KBM-7 (cell line): ENCODE measurements at places on chromosomes 1 and 21.
A peak's percentile ranks its signal among the peaks of the same experiment; 100 is the strongest.

DNA sequence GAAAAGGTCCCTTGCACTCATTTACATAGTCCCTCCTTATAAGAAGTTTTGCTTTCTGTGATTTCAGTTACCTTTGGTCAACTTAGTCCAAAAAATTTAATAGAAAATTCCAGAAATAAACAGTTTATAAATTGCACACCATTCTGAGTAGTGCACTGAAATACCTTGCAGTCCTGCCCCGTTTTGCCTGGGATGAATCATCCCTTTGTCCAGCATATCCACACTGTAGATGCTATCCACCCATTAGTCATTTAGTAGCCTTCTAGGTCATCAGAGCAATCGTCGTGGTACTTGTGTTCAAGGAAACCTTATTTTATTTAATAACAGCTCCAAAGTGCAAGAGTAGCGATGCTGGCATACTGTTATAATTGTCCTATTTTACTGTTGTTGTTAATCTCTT, 38.0 kb downstream of the SPRTN start:
- DNase-seq: no peak

- DNase-seq: no peak
Measured at GRCh38 chr21:41102281-41102680, 65.7 kb upstream of the BACE2 start.

- no peak for DNase-seq
Measured at GRCh38 chr1:232576537-232576936, 53.4 kb downstream of the SIPA1L2 start.

GRCh38 chr1:101316256-101316655, 79.4 kb downstream of the S1PR1 start:
- no peak for DNase-seq

GRCh38 chr1:196680107-196680506, 28.3 kb downstream of the CFH start:
- no peak for DNase-seq

DNA sequence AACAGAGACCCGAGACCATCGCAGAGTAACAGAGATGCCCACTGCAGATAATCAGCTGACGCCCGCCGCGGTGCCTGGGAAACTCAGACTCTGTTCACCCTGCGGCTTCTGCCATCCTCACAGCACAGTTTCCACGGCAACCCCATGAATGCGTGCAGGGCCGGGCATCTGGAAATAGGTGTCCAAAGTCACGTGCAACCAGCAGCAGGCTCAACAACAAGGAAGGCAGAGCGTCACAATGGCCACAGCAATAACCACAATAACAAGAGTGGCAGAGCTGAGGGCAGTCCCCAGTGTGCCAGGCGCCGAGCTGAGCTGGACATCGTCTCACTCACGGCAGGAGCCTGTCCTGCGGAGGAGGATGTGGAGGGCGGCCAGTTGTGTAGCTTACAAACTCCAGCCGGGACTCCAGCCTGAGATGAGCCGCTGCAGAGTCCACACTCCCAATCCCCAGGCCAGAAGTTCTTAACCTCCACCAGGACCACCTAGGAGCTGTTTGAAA, 102.0 kb downstream of the CRYAA start:
- no peak for DNase-seq

DNA sequence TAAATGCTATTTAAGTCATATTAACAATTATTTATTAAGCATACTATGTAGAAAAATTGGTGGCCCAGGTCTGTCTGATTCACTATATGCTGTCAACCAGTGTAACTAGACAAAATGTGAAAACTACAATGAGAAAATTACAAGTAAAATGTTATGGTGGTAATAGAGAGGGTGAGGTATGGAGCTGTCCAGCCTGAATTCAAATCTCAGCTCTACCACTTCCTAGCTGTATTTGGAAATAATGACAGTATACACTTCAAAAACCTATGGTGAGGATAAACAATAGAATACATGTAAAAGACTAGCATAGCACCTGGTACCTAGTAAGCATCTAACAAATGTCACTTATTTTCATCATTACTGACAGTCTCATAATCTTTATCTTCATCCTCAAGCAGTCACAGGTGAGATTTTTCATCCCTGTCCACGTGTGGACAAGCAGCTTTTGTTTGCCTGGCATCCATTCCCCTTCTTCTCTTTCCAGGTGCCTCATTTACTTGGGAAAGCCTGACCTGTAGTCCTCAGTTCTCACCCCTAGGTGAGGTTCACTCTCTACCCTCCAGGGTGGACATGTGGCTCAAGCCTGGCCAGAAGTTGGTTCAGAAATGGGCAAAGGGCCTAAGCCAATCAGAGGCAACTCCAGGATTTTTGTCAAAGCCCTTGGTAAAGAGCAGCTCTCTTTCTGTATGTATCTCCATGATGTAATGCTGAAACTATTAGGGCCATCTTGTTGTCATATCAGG, 29.5 kb downstream of the EGLN1 start:
- DNase-seq: no peak

DNA sequence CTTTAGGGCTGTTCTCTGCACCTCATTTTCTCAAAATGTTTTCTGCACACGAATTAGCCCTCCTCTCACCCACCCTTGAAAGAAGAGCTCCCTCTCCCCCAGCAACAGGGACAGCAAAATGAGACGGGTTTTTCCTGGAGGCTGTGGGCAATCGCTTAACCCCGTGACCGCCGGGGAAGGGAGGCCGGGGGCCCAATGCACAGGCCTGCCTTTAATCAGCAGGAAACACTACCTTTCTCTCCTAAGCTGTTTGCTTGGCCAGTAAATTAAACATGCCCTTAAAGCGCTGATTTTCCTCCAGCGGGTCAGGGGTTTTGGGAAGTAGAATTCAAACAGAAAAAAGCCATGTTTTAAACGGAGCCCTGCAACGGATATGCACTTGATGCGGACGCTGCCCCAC, 114.4 kb downstream of the PRDM16 start:
- DNase-seq: no peak

DNA sequence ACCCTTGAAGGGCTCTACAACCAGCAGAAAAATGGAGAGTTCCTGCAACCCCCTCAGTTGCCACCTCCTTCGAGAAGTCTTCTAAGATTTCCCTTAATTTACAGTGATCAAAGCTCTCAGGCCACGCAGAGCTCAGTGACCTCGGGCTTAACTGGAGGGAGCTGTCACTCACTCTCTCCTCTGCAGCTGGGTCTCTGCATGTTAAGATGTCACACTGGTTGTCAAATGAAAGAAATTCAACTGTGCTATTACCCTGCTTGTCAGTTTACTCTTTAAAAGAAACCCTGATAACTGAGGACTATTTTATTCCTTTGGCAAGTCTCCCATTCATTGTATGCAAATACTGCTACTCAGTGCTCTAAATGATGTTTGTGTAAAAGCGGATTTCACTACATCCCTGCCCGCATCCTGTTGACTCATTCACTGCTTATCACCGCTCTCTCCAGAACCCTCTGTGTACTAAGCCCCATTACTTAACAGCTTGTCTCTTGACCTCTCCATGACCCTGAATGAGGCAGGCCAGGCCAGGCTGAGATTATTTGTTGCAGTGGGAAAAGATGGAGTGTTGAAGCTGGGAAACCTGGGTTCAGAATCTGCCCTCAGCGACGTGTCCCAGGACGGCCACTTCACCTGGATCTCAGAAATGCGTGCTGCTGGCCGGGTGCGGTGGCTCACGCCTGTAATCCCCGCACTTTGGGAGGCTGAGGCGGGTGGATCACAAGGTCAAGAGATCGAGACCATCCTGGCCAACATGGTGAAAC, 13.7 kb downstream of the DHRS3 start:
- peak; percentile 70 for DNase-seq

DNA sequence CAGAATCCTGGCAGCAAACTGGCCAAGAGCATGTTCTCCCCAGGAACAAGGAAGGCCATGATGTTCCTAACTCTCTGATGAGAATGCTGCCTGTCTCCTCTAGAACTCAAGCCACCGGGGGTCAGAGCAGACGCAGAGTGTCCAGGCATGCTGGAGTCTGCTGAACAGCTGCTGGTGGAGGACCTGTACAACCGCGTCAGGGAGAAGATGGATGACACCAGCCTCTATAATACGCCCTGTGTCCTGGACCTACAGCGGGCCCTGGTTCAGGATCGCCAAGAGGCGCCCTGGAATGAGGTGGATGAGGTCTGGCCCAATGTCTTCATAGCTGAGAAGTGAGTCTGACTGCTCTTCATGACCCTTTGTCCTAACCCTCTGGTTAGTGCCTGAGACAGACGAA, 23.4 kb downstream of the STYXL2 start:
- no peak for DNase-seq

GRCh38 chr1:54296666-54297065, 96.7 kb downstream of the MRPL37 start:
- no peak for DNase-seq

- DNase-seq: no peak
Measured at GRCh38 chr1:53577761-53578100, 118.5 kb downstream of the DMRTB1 start.

GRCh38 chr1:23273450-23274133, 56.3 kb upstream of the HTR1D start:
- DNase-seq: no peak

- DNase-seq: no peak
Measured at GRCh38 chr1:151367658-151368392, 4.7 kb downstream of the SELENBP1 start.

- DNase-seq: no peak
Measured at GRCh38 chr1:202798792-202799331, 9.4 kb downstream of the KDM5B start.

GRCh38 chr1:27095576-27095975, 59.3 kb downstream of the SLC9A1 start:
- DNase-seq: no peak

- no peak for DNase-seq
Measured at GRCh38 chr1:167544447-167545093, 9.0 kb downstream of the CREG1 start.

DNA sequence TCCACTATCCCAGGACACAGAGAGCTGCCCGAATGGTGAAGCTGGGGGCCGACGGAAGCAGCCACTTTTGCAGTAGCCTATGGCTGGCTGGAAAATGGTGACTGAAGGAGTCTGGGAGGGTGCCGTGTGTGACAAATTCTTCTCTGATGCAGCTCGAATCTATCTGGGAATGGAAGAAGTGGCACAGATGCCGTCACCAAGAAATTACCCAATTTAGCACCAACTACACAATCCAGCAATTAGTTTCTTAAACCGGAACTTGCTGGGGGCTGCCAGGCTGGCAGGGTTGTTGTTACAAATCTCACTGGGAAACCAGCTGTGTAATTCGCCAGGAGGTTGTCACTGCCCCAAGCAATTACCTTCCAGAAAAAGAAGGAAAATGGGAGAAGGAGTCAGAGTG, 18.0 kb downstream of the DLGAP3 start:
- DNase-seq: no peak

DNA sequence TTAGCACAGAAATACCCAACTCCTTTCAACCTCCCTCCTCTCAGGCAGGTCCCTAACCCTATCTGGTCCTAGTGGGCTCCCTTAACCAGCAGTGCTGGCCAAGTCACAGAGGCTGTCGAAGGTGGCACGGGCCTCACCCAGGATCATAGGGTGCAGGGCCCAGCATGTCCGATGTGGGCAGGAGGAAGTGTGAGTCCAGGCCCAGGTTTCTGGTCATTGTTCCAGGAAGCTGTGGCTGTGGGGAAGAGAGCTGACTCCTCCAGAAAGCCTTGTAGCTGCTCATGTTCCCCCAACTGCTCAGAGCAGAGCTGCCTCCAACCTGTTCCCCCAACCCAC, 2.4 kb downstream of the CCDC17 start:
- DNase-seq: no peak

GRCh38 chr21:36744560-36745231, 45.8 kb downstream of the SIM2 start:
- DNase-seq: no peak

- no peak for DNase-seq
Measured at GRCh38 chr1:228362884-228363450, 43.7 kb downstream of the TRIM11 start.

GRCh38 chr1:113765306-113766230, 6.3 kb upstream of the PHTF1 start:
- DNase-seq: no peak

GRCh38 chr1:40519517-40519916, 10.9 kb downstream of the EXO5 start:
- no peak for DNase-seq

DNA sequence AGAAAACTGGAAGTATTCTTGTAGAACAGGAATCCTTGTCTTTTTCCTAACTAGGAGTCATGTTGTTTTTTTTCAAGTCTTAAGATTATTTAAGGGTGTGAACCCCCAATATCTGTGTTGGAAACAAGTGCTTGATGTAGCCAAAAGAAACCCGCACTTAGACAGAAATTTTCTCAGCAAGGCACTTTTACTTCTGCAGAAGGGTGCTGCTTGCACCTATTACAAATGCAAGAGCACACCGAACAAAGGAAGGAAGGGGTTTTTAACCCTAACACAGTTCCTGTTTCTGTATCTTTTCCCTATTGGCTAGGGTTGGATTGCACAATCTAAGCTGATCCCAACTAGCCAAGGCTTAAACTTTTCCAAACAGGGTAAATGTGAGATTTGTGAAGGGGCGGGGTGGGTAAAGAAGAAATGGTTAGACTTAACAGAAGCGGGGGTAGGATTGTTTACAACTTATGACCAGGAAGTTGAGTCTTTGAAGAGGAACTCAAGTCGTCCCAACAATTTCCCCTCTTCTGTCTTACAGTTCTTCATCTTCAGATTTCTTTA, 75.1 kb downstream of the ZFYVE9 start:
- no peak for DNase-seq

- peak; percentile 24 for DNase-seq
Measured at GRCh38 chr1:16318555-16318954, 33.7 kb downstream of the FBXO42 start.

GRCh38 chr1:38330799-38331198, 284.2 kb upstream of the POU3F1 start:
- no peak for DNase-seq

GRCh38 chr1:45306319-45306718, 20.4 kb upstream of the HPDL start:
- no peak for DNase-seq

- peak; percentile 90 for DNase-seq
Measured at GRCh38 chr1:160085686-160086455, 4.5 kb downstream of the KCNJ9 start.

GRCh38 chr1:69451196-69451595, 116.5 kb upstream of the LRRC7 start:
- DNase-seq: no peak

DNA sequence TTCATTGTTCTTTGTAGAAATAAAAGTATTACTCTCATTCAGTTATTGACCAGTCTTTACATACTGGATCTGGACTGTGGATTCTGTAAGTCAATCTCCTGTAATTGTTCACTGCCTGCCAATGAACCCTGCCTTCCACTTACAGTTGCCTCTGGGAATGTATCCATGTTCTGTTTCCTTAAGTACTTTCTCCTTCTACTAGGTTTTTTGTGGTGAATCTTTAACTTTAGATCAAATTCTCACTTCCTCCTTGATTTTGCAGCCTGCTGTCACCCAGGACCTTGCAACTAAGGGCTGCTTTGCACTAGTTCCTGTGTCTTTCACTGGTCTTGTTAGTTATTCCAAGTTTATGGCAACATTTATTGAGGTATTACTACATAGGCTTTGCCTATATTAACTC, 28.2 kb upstream of the ANKRD13C start:
- DNase-seq: peak; percentile 32
